Naive thymus-derived CD4-positive, alpha-beta T cell (primary cell): ENCODE measurements at places on chromosomes 5 and 9.

DNA sequence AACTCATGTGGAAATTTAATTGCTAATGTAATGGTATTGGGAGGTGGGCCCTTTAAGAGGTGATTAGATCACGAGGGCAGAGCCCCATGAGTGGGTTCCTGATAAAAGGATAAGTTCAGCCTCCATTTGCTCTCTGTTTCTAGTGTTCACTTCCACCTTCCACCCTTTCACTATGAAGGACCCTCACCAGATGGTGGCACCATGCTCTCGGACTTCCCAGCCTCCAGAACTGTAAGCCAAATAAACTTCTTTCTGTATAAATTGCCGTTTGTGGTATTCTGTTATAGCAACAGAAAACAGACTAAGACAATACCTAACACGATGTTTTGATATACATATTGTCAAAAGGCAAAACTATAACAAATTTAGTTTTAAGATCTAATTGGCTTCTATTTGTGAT lies 166.2 kb downstream of the DEPDC1B start:
- DNase-seq = no peak

- DNase-seq = no peak
These were observed 39.6 kb upstream of the NSMF start for GRCh38 chr9:137498720-137499150.

DNA sequence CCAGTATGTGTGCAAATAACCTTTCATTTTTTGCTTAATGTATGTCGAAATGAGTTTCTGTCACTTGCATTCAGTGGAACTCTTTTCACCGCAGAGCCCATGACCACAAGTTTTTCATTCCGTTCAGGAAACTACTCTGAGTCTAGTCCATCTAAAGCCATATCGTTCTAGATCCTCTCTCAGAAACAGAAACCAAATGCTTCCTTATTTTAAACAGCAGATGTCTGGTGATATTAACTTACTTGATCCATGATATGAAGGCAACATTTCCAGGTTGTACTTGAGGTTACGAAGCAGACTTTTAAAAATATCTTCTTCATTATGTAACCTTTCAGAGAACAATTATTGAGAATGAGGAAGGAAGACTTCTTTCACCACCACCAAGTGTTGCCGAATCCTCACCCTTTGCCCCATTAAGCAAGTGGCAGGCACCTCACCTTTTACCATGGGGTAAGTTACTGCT lies 72.4 kb upstream of the GNAQ start:
- DNase-seq = peak; percentile 38

GRCh38 chr5:55557123-55557522 lies 22.4 kb upstream of the PLPP1 start:
- no peak for DNase-seq

- no peak for DNase-seq
These were observed 380.5 kb downstream of the TMEM161B start for GRCh38 chr5:87888139-87888538.

DNA sequence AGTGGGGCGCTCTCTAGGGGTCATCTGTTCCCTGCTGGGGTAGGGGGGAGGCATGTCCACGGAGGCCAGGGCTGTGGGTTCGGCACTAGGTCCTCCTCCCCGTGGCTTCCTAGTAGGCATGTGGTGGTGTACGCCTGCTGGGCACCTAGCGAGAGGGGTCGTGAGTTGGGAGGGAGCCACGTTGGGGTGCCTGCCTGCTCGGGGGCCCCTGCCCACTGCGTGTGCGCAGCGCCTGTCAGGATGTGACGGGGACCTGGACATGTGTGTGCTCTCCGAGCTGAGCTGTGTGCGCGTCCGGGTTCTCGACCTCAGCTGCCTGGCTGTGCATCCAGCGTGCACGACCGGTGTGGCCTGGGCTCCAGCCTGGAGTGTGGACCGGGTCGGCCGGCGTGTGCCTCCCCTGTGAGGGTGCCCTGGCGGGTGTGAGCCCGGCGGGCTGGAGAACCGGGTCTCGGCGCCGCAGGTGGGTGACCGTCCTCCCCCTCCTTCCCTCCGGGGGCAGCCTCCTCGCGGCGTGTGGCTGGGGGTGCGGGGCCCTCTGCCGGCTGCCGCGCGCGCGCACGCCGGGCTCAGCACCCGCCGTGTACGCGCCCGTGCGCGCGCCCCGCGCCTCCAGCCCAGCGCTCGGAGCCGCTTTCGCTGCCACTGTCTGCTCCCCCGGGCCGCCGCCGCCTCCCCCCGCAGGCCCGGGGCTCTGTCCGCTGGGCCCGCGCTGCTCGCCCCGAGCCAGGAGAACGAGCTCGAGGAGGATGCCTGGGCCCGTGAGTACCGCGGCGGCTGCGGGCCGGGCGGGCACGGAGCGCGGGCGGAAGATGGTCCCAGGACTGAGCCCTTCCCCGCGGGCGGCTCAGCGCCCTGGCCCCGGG lies at the start of gene PRR7:
TSS of gene PRR7 (plus strand) at position 615 of the 866 bp plus-strand sequence. CDS start 8,254 bp downstream, outside the sequence.
- DNase-seq = peak; percentile 77

GRCh38 chr9:112789891-112790774 lies 39.6 kb downstream of the SNX30 start:
- no peak for DNase-seq

GRCh38 chr5:52846182-52846842 lies 58.6 kb downstream of the ITGA1 start:
- peak; percentile 5 for DNase-seq

GRCh38 chr5:156094001-156094400 lies 233.0 kb upstream of the SGCD start:
- no peak for DNase-seq

DNA sequence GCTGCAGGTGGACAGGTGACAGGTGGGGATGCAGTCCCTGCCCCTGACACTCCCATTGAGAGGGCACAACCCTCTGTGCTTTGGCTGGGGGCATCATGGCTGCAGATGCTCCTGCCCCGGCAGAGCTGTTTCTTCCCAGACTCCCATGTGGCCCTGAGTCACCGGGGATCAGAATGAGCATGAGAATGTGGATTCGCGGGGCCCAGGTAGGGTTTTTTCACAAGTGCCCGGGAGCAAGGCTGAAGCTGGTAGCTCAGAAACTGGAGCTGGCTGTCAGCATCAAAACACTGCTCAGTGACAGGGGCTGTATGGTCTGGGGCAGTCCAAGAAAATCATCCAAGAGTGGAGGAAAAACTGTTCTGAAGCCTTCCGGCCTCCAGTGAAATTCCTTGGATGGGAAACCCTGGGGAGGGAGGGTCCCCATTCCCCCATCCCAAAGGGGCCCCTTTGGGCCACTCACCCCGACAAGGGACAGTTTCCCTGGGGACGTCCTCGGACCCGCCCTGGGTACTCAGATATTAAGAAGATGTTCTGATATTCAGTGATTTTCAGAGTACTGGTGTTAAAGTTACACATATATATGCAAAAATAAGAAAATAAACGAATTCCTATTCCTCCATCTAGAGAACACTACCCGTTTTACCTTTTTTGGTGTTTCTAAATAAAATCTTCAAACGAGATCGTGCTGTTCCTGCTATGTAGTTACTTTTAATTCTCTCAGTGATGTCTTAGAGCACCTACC lies 120.1 kb upstream of the LPCAT1 start:
- DNase-seq = no peak

DNA sequence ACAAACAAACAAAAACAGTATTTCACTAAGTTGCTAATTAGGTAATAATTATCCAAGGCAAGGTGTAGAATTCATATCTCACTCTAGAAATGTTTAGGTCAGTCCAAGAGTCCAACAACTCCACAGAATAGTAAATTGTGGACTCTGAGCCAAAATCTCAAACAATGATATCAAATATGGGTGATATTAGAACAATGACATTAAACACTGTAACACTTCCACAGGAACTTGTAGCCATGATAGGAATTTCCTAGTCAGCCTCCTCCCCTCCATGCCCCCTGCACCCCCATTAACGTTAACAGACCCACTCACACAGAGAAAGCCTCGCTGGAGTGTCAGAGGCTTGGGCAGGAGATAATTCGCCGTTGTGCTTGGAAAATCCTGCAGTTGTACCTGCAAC lies 305.0 kb upstream of the PIK3R1 start:
- DNase-seq = no peak

GRCh38 chr5:132251220-132251725 lies 6.2 kb upstream of the PDLIM4 start:
- DNase-seq = no peak

DNA sequence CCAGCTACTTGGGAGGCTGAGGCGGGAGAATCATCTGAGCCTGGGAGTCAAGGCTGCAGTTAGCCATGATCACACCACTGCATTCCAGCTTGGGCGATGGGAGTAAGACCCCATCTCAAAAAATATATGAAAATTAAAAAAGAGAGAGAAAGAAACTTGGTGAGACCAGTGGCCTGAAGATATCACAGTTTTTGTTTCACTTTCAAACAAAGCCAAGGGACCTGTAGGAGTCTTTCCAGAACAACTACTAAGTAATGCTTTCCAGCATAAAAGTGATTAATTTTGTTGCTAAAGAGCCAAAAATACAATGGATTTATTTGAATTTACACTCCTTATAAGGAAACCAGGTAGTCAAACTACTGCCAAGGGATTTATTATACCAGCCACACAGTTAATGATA lies 23.5 kb downstream of the GKAP1 start:
- DNase-seq = no peak

- no peak for DNase-seq
These were observed 11.7 kb downstream of the TAL2 start for GRCh38 chr9:105673850-105674387.

GRCh38 chr5:78899922-78900362 lies 85.2 kb downstream of the ARSB start:
- no peak for DNase-seq

DNA sequence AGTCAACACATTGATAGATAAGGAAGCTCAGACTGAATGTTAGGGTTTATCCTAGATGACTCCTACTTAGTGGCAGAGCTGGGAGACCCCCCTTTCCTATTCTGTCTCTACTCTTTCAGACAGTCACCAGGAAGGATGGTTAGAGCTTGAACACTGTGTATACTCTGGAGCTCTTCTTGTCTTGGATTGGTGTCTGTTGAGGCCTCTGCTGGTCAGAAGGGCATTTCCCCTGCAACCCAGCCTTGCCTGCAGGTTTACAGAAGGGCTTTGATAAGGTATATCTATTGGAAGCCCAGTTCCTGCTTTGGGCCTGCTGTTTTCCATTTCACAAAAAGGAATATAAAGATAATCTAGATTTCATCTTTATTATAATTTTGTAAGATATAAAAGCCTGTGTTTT lies 71.8 kb downstream of the KDM4C start:
- DNase-seq = no peak

GRCh38 chr9:100084734-100085133 lies 14.1 kb downstream of the ERP44 start:
- DNase-seq = peak; percentile 18

- DNase-seq = no peak
These were observed 38.9 kb upstream of the TNFSF15 start for GRCh38 chr9:114844766-114845165.

DNA sequence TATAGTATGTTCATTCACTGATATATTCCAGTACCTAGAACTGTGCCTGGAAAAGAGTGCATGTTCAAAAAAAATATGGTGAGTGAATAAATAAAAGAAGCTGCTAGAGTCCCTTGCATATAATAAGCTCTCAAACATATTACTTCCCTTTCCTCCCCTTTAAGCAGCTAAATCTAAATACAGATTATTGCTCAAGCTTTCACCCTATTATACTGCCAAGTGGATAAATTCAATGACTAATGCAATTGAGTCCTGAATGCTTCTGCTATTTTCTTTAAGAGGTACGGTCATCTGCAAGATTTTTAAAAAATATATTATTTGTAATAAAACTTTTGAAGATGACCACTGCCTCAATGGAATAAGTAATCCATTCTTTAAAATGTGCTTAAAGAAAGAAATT lies 248.4 kb downstream of the PLK2 start:
- DNase-seq = no peak

- DNase-seq = peak; percentile 78
These were observed 32.4 kb upstream of the CYFIP2 start for GRCh38 chr5:157233515-157233914.

GRCh38 chr9:137739371-137740309 lies 120.8 kb downstream of the EHMT1 start:
- DNase-seq = no peak

DNA sequence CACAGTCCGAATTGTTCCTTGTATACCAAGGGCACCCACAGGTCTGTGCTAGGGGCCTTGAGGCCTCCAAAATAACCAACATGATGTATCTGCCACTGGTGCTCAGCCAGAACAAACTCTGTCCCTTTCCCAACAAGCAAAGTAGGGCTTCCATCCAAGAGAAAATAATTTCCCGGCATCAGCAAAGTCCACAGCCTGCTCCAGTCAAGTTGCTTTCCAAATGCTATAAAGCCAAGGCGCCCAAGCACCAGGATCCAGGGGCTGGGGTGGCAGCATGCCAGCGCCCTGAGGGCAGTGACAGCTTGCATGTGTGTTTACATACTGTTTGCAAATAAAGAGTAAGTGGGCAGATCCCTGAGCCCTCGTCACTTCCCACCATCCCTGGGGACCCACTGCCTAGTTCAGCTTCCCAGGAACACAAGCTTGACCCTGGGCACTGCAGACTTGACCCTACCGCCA lies 155.9 kb downstream of the ERCC6L2 start:
- DNase-seq = no peak

GRCh38 chr5:98872674-98873073 lies 56.1 kb downstream of the CHD1 start:
- DNase-seq = no peak

GRCh38 chr5:146291421-146292074 lies 47.1 kb upstream of the POU4F3 start:
- DNase-seq = peak; percentile 33

GRCh38 chr5:105146867-105147266 lies 1584.3 kb upstream of the NUDT12 start:
- DNase-seq = no peak

DNA sequence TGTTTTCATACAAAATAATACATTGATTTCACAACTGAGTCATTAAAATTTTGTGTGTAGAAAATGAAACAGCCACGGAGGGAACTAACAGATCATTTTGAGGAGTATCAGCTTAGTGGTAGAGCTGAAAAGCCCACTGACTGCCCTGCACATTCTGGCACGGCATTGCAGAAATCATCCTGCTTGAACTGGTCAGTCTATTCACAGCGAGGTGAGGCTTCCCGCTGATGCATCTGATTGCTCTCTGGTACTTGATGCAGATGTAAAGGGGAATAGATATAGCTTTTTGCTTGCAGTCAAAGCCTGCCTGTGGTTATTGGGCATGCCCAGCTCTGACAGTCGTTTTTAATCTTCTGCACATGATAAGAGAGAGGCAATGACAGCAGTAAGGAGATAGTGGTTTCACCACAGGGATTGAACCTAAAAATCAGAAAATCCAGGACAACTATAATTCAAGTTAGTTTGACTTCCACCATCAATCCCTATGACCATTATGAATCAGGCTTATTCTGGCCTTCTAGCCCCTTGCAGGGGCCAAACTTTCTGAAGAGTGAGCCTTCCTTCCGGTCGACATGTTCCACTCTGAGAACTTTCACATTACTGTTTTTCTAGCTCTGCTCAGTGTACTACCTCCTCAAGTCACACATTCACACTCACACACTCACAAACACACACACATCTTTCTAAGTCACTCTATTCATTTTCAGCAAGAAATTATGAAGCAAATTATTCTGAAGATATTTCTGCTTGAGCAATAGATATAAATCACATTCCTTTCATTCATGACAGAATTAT lies 782.8 kb upstream of the NUDT12 start:
- DNase-seq = no peak

DNA sequence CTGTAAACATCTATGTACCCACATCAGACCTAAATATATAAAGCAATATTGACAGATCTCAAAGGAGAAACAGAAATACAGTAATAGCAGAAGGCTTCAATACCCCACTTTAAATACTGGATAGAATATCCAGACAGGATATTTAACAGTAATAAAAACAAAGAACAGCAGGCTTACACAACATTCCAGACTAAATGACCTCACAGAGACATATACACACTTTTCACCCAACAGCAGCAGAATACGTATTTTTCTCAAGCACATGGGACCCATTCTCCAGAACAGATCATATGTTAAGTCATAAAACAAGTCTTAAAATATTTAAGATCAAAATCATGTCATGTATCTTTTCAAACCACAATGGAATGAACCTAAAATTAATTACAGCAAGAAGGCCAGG lies 76.8 kb downstream of the CAMSAP1 start:
- DNase-seq = no peak
